ENCODE measurements at places on chromosomes 13 and 19. TPM values are rescaled to one million over a fixed set of nuclear protein-coding genes. Genes with fewer than 3 reads are reported as not detected.

- H3K27ac ChIP-seq = no peak overlapping the region
- no peaks in the 10 kb centered on the region for H3K4me1 ChIP-seq
- no peaks in the 10 kb centered on the region for H3K27me3 ChIP-seq
- no peak for DNase-seq
- no peaks in the 10 kb centered on the region for H3K36me3 ChIP-seq
- H3K4me3 ChIP-seq = no peak overlapping the region
Observed at GRCh38 chr13:44011036-44011435, 131.3 kb downstream of the LACC1 start.

GRCh38 chr13:110263888-110264287 lies 43.1 kb downstream of the COL4A1 start:
- H3K27ac ChIP-seq = no peak overlapping the region
- no peaks in the 10 kb centered on the region for H3K4me1 ChIP-seq
- H3K4me3 ChIP-seq = no peak overlapping the region
- DNase-seq = no peak

- peak overlapping the region; percentile 88 for H3K4me3 ChIP-seq
- DNase-seq = no peak
- peaks cover 22% of the 10 kb centered on the region for H3K4me1 ChIP-seq
- H3K27me3 ChIP-seq = no peaks in the 10 kb centered on the region
Observed at GRCh38 chr19:36528921-36529518, 949 bp upstream of the ZNF260 start.

DNA sequence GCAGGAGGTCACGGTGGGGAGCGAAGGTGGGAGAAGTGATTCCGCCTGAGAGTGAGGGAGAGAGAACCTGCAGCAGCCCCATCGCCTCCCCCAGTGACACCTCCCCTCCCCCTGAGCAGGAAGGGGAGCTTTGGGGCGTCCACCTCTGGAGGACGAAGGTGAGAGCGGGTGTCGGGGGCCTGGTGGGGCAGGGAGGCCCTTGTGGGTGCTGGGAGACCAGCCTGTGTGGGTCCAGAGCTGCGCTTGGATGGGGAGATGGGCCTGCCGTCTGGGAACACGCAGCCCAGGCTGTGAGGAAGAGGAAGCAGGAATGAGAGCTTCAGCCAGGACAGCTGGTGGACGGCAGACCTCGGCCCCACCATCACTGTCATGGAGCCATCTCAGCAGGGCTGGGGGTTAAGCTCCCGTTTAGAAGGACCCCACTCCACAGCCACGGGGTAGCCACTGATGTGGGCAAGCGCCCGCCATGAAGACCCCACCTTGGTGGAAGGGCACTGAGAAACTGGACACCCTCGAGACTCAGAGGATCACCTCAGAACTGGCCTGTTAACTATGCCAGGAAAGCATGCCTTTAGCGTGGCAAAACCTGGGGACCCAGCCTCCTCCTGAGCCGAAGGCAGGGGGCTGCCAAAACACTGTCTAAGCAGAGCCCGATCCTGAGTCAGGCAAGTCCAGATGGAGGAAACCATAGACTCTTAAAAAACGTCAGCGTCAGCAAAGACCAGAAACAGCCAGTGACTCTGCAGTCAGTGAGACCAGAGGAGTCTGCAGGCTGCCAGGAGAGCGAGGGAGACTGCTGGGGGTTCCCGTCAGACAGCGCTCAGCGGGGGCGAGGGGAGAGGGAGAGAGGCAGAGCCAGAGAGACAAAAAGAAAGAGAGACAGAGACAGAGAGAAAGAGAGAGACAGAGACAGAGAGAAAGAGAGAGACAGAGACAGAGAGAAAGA lies 6.4 kb upstream of the PROZ start:
- no peaks in the 10 kb centered on the region for H3K36me3 ChIP-seq
- no peaks in the 10 kb centered on the region for H3K27me3 ChIP-seq
- H3K4me3 ChIP-seq = peak overlapping the region; percentile 73
- no peak for DNase-seq
- H3K27ac ChIP-seq = no peak overlapping the region

DNA sequence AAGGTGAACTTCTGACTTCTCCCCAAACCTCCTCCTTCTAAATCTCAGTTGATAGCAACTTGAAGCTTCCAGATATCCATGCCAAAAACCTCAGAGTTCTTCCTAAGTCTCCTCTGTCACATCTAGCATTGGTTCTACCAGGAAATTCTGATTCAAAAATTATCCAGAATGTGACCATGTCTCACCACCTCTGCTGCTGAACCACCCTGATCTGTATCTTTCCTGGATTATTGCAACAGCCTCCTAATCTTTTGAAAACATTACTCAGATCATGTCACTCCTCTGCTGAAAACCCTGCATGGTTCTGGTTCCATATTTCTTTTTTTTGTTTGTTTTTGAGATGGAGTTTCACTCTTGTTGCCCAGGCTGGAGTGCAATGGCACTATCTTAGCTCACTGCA lies 78.7 kb upstream of the TNFSF11 start:
- H3K4me1 ChIP-seq = peaks cover 27% of the 10 kb centered on the region
- H3K27ac ChIP-seq = no peak overlapping the region
- H3K4me3 ChIP-seq = no peak overlapping the region
- no peaks in the 10 kb centered on the region for H3K36me3 ChIP-seq
- no peak for DNase-seq
- no peaks in the 10 kb centered on the region for H3K27me3 ChIP-seq

The ZNF546 gene
- total RNA-seq = 17.5 TPM

The CACNG6 gene
- total RNA-seq = not detected

The FCGBP gene
- 74.4 TPM for total RNA-seq

The POSTN gene
- total RNA-seq = not detected

The OR10H1 gene
- total RNA-seq = not detected

The TMEM86B gene
- total RNA-seq = 22.1 TPM

The ZNF527 gene
- total RNA-seq = 13.3 TPM

The SOHLH2 gene
- not detected for total RNA-seq

The ZNF320 gene
- 15.6 TPM for total RNA-seq

The KPNA3 gene
- 21.1 TPM for total RNA-seq
